ENCODE measurements at places on chromosomes 5 and 9.

DNA sequence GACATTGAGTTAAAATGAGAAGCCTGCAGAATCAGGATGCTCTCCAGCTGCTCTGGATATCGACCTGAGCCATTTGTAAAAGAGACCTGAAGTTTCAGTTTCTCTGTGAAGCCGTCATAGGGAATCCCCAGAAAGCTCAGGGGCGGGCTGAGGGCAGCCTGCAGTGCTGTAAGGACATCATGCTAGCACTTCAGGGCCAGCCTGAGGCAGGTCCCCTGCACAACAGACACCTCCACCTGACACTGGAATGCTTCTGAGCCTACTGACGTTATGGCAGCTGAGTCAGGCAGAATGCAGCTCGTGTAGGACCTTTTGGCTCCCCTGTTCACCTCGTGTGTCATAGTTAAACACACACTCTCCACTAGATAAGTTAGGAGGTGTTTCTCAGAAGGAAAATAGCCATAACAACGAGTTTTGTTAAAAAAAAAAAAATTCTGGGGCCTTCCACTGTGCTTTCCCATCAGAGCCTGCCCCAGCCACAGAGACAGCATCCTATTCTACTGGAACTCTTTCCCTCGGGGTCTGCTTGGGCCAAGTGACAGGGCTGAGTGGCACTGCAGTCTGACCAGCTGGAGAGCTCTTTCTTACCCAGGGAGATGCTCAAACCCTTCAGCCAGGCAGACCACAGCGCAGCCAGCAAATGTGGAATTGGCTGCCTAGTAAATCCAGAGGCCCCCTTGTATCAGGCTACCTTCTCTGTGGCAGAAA lies 354.9 kb downstream of the DIRAS2 start:
- no peak for DNase-seq

DNA sequence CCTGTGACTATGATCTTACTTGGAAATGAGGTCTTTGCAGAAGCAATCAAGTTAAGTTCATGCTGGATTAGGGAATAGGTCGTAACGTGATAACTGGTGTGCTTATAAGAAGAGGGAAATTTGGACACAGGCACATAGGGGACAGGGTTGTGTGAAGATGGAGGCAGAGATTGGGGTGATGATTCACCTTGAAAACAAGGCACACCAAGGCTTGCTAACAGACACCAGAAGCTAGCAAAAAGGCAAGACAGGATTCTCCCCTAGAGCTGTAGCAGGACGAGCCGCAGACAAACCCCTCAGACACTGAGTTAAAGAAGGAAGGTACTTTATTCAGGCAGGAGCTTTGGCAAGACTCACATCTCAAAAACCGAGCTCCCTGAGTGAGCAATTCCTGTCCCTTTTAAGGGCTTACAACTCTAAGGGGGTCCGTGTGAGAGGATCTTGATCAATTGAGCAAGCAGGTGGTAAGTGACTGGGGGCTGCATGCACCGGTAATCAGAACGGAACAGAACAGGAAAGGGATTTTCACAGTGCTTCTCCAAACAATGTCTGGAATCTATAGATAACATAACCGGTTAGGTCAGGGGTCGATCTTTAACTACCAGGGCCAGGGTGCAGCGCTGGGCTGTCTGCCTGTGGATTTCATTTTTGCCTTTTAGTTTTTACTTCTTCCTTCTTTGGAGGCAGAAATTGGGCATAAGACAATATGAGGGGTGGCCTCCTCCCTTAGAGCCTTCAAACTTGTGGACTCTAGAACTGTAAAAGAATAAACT lies 57.5 kb upstream of the S1PR3 start:
- no peak for DNase-seq

- no peak for DNase-seq
Measured at GRCh38 chr5:144464306-144464705, 293.6 kb downstream of the KCTD16 start.

- no peak for DNase-seq
Measured at GRCh38 chr9:5516453-5517220, 6.3 kb downstream of the PDCD1LG2 start.

Measured in activated gamma-delta T cell (primary cell).